ENCODE measurements at places on chromosomes 3 and 15.

DNA sequence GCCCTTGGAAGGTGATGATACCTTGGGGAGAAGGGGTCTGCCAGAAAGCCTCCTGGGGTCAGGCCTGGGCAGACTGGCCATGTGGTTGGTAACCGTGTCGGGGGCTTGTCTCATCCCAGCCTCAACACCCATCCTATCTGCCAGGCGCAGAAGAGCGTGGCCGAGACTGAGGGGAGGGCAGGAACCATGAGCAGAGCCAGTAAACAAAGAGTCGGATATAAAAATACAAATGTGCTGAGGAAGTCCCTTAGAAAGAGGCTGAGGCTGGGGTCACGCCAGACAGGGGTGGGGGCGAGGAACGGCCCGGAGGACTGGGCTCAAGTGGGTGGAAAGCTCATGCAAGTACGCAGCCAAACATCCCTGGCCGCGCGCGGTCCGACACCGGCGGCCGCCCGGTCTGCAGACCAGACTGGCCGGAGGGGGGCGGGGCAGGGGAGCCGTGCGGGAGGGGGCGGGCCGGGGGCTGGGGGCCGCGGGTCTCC, 1.9 kb downstream of the CAMK2N2 start:
- no peak for DNase-seq

- no peak for DNase-seq
These were observed 14.3 kb downstream of the KLHL25 start for GRCh38 chr15:85780225-85780985.

GRCh38 chr15:44300572-44300971, 12.1 kb downstream of the GOLM2 start:
- no peak for DNase-seq

DNA sequence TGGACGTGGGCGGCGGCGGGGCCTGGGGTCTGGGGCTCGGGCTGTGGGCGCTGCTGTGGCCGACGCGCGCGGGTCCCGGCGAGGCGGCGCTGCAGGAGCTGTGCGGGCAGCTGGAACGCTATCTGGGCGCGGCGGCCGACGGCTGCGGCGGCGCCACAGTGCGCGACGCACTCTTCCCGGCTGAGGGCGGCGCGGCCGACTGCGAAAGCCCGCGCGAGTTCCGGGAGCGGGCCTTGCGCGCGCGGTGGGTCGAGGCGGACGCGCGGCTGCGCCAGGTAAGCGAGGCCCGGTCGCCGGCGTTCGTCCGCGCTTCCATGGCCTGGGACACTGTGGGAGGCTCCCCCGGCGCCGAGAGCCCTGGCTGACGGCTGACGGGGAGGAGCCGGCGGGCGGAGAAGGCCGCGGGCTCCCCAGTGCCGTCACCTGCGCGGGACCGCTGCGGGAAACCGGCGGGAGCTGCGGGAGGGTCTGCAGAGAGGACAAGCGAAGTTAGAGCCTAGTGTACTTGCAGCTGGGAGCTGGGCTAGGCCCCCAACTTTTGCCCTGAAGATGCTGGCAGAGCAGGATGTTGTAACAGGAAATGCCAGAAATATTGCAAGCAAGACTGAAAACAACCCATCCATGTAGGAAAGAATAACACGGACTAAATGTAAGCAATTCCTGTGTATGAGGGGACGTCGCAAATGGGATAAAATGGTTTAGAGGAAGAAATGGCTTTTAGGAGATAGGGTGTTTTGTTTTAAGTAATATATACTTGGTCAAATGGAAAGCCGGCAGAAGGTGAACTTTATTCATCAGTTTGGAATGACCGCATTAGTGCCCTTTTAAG, 847 bp downstream of the WHAMM start:
- no peak for DNase-seq

DNA sequence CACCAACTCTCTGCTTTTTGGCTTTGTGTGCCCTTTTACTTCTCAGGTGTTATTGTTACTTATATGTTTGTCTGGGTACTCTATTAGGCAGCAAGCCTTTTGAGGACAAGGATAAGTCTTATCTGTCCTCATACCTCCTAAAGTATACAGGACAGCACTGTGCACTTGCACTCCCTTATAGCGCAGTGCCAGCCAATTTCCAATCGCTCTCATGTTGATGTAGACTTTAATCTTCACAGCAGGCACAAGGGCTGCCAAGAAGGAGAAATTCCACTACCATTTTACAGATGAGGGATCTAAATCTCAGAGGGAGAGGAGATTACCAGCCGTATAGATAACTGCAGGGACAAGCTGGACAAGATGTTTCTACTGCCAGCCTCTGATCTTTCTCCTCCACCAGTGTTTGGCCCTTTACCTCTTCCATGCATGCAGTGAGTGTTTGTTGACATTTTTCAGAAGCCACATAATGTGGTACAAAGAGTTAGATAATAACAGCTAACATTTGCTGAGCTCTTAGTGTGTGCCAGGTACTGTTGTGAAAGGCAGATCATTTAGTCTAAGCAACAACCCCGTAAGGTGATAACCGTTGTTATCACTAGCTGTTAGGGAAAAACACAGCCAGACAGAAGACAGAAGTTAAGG, 30.1 kb downstream of the SST start:
- no peak for DNase-seq

DNA sequence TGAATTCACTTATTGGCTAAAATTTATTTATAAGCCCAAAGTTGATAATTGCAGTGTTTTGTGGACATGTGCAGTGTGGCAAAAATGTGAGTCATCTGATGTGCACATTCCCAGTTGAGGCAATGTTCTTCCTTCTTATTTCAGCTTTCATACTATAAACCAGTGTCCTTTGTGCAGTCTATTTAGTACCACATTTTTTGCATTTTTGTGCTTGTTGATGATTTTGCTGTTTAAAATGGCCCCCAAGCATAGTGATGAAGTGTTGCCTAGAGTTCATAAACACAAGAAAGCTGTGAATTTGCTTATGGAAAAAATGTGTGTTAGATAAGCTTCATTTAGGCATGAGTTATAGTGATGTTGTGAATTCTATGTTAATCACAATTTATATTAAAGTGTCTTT, 19.4 kb upstream of the IL20RB start:
- DNase-seq = no peak

DNA sequence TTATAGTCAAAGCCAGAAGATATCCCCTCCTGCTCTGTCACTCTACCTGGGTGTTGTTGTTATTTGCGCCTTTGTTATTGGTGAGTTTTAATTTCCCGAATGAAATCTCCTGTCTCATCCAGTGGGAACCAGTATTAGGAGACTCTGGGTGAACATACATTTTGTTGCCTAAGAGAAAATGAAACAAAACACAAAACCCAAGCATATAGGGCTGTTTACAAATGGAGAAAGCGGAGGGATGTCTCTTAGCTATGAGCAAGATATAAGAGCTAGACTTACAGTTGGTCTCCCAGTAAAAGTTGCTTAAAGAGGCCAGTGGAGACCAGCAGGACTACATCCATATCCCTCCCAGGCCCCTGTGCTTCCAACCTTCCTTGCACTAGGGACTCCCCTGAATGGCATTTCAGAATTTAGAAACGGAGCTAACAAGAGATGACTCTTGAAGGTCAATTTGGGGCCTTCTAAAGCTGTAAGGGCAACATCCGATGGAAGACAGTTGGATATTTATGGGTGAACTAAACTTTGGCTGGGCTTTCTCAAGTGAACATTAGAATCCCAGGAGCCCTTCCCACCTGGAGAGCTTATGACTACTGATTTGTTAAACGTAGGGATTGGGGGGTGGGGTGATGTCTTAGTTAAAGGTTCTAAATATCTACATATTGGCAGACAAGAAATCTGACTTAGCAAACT, 2.7 kb downstream of the EOMES start:
- DNase-seq = no peak

DNA sequence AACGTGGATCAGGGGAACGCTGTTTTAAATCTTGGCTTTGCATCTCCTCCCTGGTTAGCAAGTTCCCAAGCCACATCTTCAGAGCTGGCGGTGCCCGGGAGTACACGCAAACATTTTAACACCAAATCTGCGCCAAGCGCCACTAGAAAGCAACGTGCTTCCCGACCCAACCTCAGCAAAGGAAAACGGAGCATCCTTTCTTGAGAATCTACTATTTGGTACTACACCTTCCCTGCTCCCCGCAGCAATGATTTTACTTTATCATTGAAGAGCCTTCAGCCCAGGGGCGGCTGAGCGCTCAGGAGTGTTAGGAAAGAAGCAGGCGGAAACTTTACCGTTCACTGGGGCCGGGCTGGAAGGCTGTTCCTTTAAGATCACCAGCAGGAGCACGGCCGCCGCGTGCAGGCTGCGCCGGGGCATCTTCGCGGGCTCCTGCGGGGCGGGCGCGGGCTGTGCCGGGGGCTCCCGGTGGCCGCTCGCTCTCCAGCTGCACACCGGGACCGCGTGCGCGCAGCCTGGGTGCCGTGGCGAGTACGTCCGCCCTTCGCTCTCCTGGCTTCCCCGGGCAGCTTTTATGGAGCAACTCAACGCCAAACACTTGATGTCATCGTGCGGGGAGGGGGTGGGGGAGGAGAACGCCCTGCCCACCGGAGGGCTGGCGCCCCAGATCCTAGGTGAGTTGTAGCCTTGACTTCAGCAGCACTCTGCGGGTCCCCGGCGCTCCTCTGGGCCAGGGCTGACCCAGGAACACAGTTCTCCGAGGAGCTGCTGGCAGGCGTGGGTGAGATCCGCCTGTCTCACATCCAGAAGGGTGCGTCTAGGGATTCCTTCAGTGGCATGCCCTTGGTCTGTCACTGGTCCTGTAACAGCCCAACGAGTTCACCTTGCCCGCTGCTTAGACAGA, at the start of gene CA12:
Gene CA12, minus strand, starts transcription at position 546 of the 904 bp plus-strand sequence. Its CDS starts 126 bp downstream, at position 420.
- no peak for DNase-seq

GRCh38 chr3:112078125-112079083, 7.8 kb upstream of the C3orf52 start:
- DNase-seq = no peak

DNA sequence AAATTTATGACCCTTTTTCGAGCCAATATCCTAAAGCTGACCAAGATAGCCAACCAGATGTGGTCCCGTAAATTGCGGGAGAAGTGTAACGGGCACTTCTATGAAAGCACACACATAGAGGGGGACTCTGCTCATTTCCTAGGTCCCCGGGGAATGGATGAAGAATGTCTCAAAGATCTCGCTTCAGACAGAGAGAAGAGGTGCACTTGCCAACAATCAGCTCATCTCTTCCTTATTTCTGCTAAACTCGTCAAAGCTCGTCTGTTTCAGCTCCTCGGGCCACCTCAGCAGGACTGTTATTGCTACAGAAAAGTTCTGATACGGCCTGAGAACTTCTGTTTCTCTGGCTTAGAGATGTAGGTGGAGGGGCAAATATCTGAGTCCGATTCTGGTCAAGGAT, 71.8 kb downstream of the TM2D3 start:
- DNase-seq = no peak

GRCh38 chr15:44662478-44663409, 718 bp downstream of the SPG11 start:
- DNase-seq = peak; percentile 37

DNA sequence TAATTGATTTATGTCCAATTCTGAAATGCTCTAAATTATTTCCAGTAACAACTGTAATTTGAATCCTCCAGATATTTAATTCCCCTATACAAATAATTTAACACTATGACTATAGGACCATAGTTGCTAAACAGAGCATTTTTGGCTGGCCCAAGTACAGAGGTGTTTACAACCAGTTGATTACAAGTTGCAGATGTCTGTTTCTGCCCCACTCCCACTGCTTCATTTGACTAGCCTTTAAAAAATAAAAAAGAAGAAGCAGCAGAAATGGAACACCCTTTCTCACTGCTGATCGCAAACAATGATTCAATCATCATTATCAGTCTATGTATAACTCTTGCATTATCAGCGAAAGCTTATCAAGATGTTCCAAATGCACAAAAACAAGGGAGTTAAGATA, 54.6 kb downstream of the SENP7 start:
- DNase-seq = no peak

DNA sequence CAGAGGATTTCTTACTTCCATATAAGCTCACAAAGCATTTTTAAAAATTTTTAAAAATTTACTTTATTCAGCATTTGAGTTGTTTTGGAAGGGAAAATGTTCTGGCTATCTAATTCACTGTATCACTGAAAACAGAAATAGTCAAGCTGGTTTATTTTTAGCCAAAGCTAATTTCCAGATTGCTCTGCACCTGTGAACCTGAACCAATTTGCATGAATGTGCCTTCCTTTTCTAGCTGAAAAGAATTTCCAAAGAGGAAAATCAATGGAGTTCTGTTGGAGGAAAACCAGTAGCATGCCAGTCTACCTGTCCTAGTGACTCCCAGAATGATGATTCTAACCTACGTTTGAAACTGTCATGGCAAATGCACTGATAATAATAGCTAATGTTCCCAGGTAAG, 134.2 kb upstream of the LIPC start:
- no peak for DNase-seq

DNA sequence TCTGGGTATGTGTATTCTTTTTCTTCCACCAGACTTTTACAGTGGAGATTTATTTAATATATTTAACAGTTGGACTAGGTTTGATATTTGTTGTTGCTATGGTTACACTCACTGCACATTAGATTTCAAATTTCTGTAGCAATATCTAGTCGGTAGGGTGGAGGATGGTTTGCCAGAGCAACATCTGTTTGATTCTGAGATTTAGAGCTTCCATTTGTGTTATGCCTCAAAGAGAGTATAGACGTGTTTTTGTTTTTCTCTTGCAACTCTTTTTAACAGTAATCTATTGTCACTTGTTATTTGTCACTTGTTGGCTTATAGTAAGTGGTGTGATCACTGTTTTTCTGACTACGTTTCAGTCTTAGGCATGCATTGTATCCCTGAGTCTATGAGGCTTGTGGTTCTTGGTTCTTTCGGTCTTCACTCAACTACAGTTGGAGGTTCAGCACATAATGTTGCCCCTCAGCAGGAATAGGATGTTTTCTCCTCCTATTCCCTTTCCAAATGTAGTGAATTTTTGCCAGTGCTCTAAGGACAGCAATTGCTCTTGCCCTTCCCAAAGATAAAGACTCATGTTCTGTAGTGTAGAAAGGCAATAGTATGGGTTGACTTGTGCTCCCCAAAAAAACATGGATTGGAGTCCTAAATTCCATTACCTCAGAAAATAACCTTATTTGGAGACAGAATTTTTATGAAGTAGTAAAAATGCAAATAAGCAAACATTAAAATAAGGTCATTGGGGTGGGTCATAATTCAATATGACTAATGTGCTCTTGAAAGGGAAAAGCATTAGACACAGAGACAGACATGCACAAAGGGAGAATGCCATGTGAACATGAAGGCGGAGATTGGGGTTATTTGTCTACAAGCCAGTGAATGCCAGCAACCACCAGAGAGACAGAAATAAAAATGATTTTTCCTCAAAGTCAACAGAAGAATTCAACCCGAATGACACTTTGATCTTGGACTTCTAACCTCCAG, 692.1 kb downstream of the DIPK2A start:
- no peak for DNase-seq

DNA sequence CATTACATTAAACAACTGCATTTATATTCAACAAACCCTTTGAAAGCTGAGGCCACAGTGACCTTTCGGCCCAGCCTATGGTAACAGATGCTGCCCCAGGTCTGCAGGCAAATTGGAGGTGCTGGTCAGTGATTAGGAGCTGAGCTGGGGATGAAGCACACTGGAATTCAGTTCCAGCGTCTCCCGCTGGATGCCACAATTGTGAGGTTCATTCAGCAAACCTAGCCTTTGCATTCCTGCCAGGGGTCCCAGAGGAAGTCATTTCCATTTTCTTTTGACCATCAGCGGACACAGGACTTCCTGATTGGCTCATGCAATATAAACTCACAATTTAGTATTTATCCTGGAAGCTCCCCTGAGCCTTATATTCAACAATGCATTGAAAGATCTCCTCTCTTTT, 89.5 kb downstream of the IL20RB start:
- DNase-seq = no peak
